ENCODE measurements at places on chromosomes 3 and 15.
A peak's percentile ranks its signal among the peaks of the same experiment; 100 is the strongest.

GRCh38 chr15:55989383-55989782 lies 4.0 kb downstream of the NEDD4 start:
- DNase-seq = no peak

DNA sequence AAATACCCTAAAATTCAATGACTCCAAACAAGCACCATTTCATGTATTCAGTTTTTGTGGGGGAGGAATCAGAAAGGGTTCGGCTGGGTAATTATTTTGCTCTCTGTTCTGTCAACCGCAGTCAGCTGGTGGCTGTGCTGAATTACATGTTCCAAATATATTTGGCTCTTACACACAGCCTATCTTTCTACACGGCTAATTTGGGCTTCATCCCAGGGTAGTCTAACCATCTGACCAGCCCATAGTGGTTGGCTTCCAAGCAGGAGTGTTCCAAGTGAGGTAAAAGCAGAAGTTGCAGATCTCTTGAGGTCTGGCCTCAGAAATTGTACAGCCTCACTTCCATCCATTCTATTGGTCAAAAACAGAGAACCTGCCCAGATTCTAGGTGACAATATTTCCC lies 760.8 kb upstream of the SEMA6D start:
- DNase-seq = no peak

- no peak for DNase-seq
These were observed 273.2 kb downstream of the MECOM start for GRCh38 chr3:169390271-169390670.

DNA sequence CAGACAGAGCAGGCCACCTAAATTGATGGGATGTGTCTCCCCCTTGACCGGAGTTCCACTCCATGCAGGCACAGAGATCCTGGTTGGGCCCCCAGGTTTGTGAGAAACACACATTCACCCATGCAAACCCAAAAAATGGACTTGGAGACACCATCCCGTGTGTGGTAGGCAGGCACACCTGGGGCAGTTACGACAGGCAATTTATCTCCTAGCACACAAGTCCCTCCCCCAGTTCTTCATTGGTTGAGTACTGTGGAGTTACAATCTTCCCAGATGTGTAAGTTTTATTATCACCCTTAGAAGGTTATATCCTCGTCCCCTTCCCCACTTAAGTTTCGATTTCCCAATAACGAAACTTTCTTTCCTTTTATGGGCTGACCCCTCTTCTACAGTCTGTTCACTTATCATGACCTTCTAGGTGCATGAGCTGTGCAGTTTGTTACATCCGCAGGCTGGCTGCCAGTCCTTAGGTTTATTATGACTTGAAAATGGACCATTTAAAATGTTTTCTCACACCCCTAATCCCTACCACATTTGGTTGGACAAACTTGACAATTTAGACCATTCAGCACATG lies 27.3 kb downstream of the ARL8B start:
- DNase-seq = no peak

GRCh38 chr15:70505411-70505919 lies 257.9 kb downstream of the UACA start:
- DNase-seq = peak; percentile 60

DNA sequence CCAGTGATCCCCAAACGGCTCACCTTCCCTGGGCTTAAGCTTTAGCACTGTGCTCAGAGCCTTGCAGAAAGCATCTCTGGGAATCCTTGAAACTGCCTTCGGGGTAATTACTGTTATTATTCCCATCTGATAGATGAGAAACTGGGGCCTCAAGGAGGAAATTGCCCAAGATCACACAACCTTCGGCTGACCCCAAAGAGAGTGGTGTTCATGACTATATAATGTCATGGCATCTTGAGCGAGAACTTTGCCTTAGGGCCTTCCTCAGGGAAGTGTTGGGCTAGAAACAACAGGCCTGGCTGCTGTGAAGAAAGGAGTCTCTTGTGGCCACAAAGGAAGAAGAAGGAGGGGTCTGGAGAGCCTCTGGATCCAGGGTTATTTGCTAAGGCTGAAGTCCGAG lies 388.7 kb upstream of the CFAP20DC start:
- no peak for DNase-seq

DNA sequence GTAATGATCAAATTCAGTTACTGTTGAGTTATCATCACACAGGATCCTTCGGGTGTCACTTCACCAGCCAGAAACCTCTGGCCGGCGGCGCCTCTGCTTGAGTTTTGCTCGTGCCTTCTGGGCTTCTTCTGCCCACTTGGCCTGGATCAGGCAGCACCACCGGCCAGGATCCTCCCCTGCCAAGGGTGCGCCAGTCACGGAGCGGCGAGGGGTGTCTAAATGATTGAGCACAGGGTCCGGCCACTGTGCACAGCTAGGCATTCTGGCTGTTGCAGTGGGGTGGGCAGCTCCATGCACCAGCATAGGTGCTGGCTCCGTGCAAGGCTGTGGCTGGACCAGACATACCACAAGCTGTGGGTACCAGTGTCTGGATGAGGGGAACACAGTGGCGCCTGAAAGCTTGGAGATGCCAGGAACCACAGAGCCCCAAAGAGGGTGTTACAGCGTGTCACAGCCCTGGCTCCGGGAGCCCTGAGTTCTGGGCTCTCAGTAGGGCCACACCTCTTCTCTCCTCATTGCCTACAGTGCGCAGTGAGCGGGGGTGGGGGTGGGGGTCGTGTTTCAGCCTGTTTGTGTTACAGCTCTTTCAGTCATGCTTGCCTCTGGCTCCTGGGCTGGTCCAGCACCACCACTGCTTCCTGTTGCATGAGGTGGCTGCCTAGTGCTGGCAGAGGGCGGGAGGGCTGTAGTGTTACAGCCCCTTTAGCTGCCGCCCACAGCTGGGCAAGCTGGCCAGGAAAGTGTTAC lies 169.4 kb downstream of the FNDC3B start:
- no peak for DNase-seq

GRCh38 chr3:61936344-61936937 lies 375.1 kb downstream of the PTPRG start:
- DNase-seq = no peak

GRCh38 chr15:86942285-86942684 lies 862.6 kb downstream of the AGBL1 start:
- DNase-seq = no peak

DNA sequence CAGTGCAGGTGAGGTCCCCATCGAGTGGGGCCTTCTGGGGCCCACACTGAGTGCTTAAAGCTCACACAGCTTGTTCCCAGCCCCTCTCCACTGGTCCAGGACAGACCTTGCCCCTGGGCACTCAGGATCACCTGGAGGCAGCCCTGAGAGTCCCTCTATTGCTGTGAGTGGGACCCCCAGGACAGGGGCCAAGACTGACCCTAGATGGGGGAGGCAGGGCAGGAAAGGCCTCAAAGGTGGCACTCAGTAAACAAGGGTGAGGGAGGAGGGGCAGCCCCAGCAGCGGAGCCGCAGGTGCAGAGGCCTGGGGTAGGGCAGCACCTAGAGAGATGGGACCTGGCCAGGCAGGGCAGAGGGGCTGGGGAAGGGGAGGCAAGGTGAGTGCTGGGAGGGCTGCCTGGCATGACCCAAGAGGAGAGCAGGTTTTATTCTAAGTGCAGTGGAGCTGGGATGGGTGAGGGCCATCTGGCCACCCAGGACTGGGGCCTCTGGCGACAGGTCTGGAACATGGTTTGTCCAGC lies 27.9 kb downstream of the CFAP100 start:
- no peak for DNase-seq

GRCh38 chr3:147388700-147389580 lies 17.4 kb downstream of the ZIC4 start:
- no peak for DNase-seq

DNA sequence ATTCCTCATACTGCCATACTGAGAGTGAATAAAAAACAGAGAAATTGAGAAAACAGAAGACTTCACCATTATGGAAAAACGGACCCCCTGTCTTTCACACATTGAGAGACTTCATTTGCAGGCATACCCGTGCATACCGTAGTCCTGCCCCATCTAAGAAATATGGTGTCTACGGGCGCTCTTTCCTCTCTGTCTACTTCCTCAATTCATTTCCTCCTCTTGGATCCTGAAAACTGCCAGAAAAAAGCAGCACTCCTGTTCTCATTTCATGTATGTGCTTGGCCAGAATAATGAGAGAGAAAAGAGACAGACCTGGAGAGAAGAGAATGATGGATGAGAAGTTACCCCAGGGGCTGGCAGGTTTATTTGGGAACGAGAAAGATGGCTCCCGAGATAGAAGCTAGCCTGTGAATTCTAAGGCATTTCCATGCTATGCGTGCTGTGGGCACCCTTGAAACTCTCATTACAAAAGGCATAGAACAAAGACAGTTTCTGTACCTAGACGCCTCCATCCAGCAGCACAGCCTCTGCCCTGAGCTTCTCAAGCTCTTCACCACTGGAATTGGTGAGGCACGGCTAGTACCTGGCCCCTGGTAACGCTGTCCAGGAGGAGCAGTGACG lies 62.5 kb upstream of the EPHB3 start:
- no peak for DNase-seq

DNA sequence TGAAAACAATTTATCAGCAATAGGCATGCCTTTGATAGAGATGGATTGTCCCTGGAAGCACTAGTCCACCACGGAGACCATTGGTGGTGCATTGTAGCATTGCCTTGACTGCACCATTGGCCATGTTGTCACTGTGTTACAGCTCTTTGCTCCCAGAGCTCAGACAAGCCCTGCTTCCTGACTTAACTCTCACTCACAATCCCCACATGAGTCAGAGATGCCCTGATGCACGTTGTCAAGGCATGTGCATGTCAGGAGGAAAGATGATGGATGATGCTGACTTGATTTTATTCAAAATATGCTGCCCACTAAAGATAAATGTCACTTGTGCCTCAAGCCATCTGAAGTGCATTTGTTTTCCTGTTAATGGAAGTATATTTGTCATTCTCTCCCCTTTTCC lies 266.1 kb downstream of the ARRDC4 start:
- DNase-seq = no peak

DNA sequence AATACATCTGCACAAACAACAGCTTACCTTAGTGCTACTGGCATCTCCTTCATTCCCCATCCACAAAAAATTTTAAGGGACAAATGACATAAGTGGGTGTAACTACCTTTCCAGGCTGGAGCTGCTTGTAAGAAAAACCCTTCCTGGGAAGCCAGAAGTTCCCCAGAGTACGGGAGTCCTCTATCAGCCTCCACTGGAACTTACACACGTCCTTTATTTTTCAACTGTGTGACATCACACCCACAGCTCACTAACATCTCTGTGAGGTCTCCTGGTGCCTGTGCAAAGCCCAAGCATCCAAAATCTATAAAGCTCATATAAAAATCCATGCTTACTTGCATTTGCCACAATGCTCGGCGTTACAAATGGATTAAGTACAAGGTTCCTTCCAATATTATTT lies 27.6 kb downstream of the LRIG1 start:
- no peak for DNase-seq

DNA sequence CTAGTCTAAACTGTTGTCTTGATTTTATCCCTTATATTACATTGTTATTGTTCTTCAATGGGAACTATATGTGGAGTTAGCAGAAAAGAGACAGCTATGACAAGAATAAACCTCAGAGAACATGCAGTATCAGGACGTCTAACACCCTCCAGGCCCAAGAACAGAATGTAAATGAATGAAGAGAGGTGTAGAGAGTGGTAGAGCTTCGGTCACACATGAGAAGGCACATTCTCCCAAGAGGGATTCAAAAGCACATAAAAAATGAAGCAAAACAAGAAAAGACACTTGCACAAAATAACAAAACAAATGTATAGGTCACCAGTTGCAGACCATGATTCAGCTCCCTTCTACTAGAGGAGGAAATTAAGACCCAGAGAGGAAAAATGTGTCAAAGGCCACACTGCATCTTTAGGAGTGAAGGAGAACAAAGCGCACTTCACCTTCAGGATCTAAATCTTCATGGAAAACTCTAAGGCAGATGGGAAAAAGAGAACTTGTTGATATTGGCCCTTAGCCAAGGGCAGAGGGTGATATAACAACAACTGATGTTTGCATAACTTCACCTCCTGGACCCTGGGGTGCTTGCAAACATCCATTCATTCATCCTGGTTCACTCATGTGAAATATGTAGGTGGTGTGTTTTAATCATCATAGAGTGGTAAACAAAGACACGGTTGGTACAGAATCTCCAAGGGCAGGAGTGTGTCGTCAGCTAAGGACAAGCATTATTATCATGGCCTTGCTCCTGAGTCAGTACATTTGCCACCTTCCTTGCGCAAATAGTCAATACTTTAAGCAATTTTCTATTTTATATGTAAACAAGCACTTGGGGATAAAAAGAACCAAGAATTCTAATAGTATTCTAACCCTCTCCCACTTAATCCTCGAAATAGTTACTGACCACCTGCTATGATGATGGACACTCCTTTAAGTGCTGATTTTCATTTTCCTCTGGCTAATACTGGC lies 8.8 kb downstream of the NEK10 start:
- DNase-seq = no peak

DNA sequence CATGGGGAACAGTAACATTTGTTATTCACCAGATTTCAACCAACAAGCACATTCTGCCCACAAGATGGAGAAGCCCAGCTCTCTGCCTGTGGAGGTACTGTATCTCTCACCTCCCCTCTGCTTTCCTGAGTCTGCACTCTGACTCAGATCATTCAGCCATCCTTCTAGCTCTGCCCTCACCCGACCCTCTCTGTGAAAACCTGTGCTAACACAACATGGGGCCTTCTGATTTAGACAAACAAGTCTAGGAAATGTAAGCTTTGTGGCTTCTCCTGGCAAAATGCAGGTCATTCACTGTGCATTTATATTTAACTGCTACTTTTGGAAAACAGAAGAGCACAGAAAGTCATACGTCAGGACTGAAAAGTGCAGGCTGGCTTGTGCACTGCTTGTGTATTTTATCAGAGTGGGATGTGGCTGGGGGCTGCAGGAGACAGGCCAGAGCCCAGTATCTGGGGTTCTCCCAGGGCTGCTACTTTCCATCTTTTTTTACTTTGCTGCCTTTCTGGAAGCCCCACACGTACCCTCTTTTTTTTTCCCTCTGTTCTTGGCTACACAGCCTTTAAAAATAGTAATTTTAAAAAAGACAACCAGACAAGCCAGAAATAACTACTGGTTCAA lies 50.8 kb downstream of the SUSD5 start:
- DNase-seq = no peak
